ENCODE measurements at places on chromosomes 6 and 20.
A peak's percentile ranks its signal among the peaks of the same experiment; 100 is the strongest.

DNA sequence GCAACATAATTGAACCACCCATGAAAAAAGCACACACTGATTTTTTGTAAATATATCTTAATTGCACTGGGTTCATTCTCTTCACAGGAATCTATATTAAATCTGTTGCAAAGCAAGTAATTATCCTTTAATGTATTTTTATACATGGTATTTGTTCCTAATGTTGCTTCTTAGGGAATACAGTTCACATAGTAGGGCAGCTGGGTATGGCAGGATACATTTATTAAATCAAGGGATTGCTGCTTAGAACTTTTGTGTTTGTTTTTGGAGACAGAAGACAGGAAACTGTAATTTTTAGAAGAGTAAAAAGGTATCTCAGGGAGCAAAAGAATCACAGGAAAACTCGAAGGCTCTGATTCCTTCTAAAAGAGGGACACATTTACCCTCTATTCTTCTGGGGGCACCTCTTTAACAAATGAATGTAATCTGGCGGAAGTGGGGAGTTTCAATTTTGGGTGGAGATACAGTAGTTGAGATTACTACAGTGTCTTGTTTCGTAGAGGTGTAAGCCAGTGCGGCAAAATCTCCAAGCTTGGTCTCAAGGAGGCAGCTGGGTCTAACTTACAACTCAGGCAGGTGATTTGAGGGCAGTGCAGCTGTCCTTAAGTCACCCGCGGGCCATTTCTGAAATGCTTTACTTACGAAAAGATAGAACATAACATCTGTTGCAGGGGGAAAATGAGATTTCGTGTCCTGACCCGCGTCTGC is 812 bp upstream of the SMIM13 start:
- DNase-seq = peak; percentile 94

- no peak for DNase-seq
Measured at GRCh38 chr6:4924661-4925271, 79.1 kb downstream of the RPP40 start.

DNA sequence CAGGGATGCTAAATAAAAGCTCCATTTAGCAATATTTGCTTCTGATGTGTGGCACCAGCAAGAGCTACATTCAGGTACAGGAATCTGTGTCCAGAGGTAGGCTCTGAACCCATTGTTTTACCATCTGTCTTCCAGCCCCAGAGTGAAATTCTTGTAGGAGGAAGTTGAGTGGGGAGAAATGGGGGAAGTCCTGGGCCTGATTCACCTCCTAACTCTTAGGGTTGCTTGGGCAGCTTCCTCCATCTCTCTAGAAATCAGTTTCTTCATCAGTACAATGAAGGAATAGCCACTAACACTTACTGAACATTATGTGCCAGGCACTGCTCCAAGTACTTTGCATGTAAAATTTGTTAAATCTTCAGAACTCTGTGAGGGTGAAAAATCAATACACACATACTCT is 35.1 kb upstream of the TSPYL1 start:
- DNase-seq = no peak

- no peak for DNase-seq
Measured at GRCh38 chr6:97882755-97883154, 599.7 kb upstream of the MMS22L start.

- no peak for DNase-seq
Measured at GRCh38 chr20:32505723-32506473, 79.2 kb downstream of the NOL4L start.

DNA sequence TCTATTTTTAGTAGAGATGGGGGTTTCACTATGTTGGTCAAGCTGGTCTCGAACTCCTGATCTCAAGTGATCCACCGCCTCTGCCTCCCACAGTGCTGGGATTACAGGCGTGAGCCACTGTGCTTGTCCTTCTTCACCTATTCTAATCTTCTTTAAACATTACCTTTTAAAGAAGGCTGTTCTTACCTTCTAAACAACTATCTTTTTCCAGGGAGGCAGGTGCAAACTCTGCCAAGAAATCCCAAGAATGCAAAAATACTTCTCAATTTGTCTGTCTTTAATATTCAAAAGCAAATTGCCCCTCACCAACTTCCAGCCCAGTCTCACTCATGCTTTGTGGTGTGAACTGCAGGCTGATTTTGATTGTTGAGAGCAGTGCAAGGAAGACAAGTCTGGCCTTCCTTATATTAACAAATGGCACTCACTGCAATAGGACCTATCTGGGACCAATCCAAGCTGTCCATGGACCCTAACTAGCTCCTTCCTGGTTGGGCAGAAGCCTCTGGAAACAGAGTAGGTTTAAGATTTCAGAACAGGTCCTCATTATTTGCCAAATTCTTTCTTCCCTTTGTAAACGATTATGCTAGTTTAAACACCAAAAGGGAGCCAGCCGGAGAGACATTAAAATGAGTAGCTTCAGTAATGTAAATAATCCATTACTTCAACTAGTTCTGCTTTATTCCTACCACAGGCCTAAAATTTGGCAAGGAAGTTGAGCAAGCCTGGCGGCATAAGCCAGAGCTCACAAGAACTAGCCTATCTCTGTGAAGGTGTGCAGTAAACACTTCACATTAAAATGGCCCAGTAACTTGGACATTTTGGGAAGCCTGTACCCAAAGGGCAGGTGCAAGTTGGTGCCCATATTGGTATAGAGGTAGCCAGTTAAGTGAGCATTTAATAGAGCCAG is 1.6 kb downstream of the SCAND1 start:
- DNase-seq = peak; percentile 12
